ENCODE measurements at places on chromosomes 16 and 17. TPM values are rescaled to one million over a fixed set of nuclear protein-coding genes. Genes with fewer than 3 reads are reported as not detected.

The KRTAP17-1 gene
- total RNA-seq = not detected

The TPPP3 gene
- 0.28 TPM for total RNA-seq

The NAGLU gene
- total RNA-seq = 20.5 TPM

The KRTAP4-4 gene
- not detected for total RNA-seq

The METTL23 gene
- total RNA-seq = 15.6 TPM

The C17orf100 gene
- 0.56 TPM for total RNA-seq

The SCN4A gene
- 1.3 TPM for total RNA-seq

The GP1BA gene
- 2.3 TPM for total RNA-seq

The CLEC10A gene
- total RNA-seq = 3.8 TPM

The ZFPM1 gene
- total RNA-seq = 12.8 TPM

The SCARF1 gene
- total RNA-seq = 11.9 TPM

The ITGB3 gene
- 33.4 TPM for total RNA-seq

The SPAG7 gene
- 19.8 TPM for total RNA-seq
